SHP77 treated with DMSO at 0.1 percent for 48 hours (cell line): ENCODE measurements at places on chromosomes 1 and 21.
A peak's percentile ranks its signal among the peaks of the same experiment; 100 is the strongest.

DNA sequence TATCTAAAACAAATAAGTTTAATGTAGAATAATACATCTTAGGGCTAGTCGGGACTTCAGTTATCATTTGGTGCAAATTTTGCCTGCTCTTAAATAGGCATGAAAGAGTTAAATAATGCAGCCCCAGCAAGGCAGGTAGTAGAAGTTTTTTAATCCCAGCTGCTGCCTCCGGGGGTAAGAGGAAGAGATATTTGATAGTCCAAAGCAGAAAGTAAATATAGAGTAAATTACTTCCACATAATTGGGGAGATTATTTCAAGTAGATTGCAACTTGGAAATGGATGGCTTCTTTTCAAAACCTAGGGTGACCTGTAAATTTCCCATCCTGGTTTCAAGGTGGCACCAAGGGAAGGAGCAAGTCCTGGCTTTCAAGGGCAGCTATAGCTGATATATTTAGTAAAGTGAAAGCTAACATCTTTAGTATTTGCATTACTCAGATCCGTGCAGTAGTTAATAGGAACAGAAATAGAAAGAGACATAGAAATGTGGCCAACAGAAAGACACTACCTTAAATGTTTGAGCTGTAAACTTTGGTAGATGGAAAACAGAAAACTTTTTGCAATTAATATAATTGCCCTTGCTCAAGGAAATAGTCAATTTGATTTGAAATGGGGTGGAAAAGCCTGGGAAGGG is 109.1 kb downstream of the LMO4 start:
- no peak for DNase-seq

DNA sequence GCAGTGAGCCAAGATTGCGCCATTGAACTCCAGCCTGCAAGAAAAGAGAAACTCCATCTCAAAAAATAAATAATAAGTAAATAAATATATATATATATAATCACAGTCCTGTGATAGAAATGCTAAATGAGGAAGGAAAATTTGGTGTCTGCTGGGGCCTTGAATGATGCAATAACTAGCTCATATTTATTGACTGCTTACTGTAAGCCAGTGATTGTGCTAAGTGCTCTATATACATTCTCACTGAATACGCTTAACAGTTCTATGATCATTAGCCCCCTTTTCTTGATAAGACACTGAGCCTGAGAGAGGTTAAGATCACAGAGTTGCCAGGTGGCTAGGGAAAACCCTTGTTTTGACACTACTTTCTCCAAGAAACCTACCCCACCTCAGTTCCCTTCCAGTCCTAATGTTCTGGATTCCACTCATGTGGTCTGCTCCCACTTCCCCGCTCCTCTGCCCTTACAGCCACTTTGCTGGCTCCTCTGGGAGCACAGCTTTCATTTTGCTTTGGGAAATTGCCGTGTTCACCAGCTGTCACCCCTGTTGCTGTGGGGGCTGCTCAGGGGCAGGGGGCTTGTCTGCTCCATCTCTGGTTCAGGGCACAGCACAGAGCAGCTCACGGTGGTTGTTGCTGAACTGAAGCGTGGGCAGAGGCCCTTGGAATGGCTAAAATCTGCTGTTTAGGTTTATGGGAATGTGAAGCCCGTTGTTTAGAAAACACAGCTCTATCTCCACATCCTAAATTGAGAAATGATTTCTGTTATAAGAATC is 2.5 kb upstream of the BMP8A start:
- no peak for DNase-seq

DNA sequence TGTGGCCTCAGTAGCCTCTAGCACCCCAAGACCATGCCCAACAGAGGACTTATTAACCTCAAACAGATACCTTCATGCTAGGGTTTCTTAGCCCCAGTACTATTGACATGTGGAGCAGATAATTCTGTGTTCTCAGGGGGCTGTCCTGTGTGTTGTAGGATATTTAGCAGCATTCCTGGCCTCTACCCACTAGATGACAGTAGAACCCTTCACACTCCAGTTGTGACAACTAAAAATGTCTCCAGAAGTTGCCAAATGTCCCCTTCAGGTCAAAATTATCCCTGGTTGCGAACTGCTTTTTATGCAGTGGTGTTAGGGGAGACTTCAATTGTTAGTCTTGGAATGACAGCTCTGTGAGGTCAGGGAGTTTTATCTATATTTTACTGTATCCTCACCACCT is 8.1 kb downstream of the KAZN start:
- no peak for DNase-seq

DNA sequence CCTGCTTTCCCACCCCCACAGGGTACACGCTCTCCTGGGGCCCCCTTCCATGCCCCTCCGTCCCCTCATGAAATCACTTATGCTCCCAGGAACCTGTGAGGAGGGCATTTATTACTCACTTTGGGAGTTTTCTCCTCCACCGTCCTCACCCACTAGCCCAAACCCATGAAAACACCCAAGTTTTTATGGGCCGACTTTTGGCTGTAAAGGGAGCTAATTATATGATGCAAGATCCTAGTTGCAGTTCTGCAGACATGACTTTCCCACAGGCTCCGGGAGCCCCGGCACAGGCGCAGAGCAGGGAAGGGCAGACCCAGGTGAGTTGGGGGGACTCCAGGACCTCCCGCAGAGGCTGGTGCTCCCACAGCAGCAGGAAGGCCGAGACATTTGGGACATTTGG is 29.7 kb downstream of the EPHA2 start:
- no peak for DNase-seq

DNA sequence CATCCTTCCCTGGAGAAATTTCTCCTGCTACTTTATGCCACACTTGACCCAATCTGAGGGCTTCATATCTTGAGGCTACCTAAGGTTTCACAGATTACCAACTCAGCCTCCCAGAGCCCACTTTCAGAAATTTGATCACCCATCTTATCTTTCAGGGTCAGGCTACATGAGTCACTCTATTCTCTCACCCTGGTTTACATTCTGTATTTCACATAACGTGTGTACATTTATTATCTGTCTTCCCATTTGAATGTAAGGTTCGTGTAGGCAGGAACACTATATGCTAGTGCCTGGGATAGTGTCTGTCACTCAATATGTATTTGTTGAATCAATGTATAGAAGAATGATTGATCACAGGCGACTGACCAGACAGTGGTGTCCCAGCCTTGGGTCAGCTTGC is 124.8 kb downstream of the UBE2U start:
- DNase-seq = no peak

GRCh38 chr1:196180847-196181593 is 427.2 kb downstream of the KCNT2 start:
- no peak for DNase-seq

DNA sequence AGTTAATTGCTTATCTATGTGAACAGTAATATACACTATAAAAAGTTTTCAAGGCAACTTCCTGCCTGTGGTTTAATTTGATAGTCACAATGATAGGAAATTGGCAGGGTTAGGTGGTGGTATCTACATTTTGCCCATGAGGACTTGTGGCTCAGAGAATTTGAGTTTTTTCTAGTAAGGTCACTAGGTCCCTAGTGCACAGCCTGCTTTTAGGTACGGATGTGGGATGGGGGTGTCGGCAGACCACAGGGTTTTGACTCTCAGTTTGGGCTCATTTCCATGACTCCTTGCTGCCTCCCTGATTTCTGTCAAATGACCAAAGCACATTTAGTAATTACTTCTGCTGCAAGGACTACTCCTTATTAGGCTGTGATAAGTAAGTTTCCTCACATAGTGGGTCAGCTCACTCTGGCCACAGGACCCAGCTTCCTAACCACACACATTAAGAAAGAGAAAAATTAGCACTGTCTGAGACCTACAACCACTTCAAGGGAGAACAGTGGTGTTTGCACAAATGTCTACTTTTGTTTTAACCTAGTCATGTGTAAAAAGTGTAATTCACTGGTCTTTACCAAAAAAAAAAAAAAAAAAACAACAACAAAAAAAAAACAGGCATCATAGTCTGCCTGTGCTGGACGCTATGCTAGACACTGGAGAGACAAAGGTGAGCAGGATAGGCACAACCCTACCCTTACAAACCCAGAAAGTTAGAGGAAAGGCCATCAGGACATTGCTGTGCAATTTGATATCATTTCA is 43.7 kb downstream of the MRPL39 start:
- no peak for DNase-seq

DNA sequence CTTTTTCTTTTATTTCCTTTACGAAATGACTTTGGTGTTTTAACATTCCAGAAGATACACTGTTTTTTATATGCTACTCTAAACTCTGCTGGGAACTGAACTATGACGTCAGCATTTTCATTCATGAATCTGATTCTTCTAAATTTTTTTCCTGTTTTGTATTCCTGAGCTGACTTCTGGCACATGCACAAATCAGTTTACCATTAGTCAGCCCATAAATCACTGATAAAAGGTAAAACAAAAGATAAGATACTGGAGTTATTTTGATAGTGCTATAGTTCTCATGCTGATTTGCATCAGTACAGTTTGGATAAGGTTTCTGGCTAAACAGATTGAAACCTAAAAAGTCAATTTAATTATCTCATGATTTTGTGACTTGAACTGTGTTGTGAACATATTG is 10.4 kb downstream of the CAMTA1 start:
- DNase-seq = no peak

DNA sequence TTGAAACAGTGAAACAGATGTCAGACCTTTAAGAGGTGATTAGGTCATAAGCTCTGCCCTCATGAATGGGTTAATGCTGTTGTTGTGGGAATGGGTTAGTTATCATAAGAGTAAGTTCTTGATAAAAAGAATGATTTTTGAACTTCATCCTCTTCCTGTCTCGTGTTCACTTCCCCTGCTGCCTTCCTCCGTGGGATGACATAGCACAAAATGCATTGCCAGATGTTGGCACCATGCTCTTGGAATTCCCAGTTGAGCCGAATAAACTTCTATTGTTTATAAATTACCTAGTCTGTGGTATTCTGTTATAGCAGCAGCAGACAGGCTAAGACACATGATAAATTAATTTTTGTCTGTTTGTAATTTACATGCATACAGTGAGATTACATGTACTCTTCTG is 112.0 kb upstream of the LRRC7 start:
- DNase-seq = no peak

DNA sequence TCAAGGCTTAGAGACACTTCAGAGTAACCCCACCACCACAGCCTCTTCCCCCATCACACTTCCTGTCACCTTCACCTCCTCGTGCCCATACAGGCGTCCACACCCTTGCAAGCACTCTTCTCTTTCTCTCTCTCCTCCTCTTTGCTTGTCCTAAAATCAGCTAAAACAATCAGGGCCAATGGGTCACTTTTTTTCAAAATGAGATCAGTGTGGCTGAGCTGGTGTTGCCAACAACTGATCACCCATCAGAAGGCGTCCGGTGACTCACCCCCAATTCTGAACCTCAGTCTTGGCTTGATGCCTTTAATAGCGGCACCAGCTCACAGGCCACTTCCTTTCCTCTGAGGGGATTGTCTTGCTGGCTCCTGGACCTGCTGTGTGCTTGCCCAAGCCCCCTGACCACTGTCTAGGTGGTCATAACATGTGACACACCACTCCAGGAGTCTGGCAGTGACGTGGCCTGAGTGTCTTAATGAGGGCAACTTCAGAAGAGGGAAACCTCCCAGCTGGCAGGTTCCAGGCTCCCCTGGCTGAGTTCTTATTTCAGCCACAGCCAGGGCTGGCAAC is 1.6 kb downstream of the DRAXIN start:
- no peak for DNase-seq

GRCh38 chr1:160366731-160367515 is at the start of gene NHLH1:
Gene NHLH1, plus strand, starts transcription at chr1:160367071. Its CDS starts 3,661 bp downstream, at chr1:160370732.
- no peak for DNase-seq

GRCh38 chr1:237864338-237865244 is 26.1 kb downstream of the ZP4 start:
- peak; percentile 1 for DNase-seq

GRCh38 chr1:52970149-52970548 is 43.1 kb downstream of the SCP2 start:
- DNase-seq = no peak

GRCh38 chr1:155125511-155125945 is 2.1 kb upstream of the EFNA1 start:
- peak; percentile 61 for DNase-seq

DNA sequence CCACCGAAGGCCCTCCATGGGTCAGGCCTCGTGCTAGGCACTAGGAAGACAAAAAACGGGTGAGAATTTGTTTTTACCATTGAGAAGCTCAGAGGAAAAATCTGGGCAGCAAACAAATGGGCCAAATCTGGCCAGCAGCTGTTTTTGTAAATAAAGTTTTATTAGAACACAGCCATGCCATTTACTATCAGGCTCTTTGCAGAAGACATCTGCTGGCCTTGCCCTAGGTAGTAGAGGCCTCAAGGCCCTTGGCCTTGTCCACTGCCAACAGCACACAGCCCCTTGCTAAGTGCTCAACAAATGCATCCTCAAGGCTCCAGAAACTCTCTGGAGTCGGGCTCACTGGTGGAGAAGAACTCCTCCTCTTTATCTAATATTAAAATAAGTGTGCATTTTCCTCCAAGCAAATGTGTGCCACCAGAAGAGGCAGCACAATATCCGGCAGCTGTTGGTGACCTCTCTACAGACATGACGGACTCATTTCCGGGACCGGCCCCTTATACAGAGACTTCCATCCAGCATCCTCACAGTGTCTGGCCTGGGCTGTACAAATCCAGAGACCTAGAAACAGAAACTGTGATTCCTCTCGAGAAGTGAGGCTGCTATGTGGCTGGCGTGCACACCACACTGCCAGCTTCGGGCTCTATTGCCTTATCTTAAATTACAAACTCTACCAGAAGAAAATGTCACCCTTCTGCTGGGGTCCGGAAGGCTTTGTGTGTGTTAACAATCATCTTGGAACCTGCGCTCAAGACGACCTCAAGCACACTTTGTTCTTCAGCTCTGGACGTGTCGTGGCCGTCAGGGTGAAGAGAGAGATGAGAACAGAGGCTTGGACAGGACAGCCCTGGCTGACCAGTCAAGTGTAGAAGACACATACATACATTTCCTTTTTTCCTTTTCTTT is 203.9 kb downstream of the TOMM20 start:
- DNase-seq = no peak
